ENCODE measurements at places on chromosomes 6 and 20. TPM values are rescaled to one million over a fixed set of nuclear protein-coding genes. Genes with fewer than 3 reads are reported as not detected.

GRCh38 chr6:168213121-168213524 lies 106.5 kb downstream of the DACT2 start:
- no peak for DNase-seq

GRCh38 chr6:139777202-139777970 lies 402.9 kb upstream of the CITED2 start:
- no peak for DNase-seq

GRCh38 chr20:32386091-32386490 lies 28.0 kb downstream of the ASXL1 start:
- no peak for DNase-seq

DNA sequence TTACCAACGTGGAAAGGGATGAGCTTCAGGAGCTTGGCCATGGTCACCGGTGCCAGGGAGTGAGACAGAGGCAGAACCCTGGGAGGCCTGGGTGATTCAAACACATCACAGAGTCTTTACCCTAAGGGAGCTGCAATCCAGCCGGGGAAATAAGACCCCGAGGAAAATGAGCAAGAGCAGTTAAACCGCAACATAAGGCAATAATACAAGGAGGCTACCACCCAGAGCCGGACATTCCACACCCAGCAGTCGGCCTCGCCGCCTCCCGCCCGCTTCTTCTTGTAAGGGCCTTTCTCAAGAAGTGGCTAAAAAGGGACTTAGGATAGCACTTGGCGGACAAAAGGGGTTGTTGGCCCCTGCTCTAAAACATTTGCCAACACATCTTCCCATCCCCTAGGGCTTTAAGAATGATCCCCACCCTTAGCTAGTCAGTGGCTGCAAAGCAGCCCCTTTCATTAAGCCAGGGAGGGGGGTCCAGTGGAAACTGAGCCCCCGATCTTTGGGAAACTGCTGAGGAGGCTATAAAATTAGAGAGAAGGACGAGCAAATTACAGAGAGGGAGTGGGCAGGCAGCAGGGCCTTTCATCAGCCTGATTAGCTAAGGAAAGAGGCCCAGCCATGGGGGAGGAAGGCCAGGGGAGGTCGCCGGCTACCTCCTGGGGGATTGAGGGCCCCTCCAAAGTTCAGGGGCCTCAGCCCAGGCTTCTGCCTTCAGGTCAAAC lies 34.3 kb downstream of the SNX5 start:
- DNase-seq = no peak

DNA sequence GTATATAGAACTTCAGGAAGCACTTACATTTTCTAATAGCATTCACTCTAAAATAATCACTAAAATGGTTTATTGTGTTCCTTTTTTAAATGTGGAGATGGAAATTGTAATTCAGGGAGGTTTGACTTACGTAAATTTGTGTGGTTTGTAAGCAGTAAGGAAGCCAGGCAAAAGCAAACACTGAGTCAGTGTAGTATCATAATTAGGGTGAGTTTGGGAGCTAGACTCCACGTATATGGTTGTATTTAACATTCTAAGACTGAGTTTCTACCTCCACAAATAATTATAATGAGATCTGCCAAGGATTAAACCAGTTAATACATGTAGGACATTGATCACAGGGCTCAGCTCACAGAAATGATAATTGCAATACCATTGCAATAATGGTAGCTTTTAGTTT lies 425.5 kb downstream of the CBLN4 start:
- no peak for DNase-seq

DNA sequence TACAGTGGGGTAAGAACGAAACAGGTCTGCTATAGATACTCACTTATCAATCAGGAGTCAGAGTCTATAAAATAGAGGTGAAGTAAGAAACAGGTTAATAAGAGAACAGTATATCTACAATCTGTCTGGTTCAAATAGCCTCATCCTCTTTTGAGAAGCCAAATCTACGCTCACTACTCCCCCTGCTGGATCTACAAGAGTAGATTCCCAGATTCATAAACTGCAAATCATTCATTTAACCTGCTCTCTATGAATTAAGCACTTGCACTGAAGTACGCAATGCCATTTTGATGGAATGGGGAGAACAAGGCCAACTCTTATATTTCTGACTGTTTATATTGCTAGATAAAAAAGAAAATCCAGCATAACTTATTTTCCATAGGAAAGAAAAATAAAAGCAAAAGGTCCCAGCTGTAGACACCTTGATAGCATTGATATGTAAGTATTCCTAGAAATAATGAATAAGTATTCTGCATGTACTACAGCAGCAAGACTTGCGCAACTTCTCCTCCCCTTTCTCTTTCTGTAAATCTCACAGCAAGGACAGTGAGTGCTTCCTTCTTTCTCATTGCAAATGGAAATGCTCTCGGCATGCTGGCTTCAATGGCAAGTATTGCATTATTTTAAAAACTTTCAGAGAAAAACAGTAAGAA lies 92.3 kb downstream of the RFX6 start:
- peak; percentile 39 for DNase-seq

DNA sequence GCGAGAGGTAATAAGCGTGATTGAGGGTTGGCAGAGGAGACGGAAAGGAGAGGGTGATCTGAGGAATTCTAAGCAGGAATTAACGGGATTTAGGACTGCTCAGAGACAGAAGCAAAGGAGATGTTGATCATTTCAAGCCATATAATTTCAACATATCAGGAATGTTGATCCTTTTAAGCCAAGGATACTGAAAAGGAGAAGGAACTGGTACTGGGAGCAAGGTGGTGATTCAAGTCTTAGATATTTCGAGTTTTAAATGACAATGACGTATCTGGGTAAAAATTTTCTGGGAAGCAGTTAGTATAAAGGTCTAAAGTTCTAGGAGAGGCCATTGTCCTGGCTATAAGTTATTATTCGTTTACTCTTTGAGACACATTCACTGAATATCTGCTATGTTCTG lies 91.3 kb upstream of the OGFRL1 start:
- DNase-seq = no peak

DNA sequence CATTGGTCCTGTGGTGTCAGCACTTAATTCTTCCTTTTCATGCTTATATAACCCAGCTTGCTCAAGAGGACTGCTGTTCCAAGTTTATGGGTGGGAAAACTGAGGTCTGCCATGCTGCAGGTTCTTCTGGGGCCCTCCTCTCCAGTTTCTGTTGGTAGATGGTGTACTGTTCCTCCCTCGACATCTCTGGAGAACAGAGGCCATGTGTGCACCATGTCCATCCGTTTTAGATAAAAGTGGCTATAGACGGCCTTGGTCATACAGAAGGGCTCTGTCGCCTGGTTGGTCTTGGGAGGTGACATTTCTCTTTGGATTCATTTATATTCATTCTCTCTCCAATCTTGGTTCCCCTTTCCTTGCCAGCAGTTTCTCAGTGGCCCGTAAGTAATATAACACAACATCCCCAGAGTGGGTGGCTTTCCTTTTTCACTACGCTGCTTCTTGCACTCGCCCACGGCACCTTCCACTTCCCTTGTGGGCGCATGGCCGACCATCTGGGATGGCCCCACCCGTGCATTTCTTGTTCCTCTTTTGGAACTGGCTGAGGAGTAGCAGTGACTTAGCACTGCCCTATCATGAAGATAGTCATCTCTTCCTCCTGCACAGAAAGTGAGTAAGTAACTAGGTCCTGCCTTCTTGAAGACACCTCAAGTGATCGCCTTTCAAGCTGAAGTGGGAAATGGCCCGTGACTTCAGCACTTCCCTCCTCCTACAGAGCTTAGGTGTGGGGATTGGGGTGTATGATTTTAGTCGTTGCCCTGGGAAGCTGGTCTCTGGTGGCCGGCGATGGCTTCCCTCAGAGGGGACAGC lies 94.2 kb downstream of the RREB1 start:
- no peak for DNase-seq

DNA sequence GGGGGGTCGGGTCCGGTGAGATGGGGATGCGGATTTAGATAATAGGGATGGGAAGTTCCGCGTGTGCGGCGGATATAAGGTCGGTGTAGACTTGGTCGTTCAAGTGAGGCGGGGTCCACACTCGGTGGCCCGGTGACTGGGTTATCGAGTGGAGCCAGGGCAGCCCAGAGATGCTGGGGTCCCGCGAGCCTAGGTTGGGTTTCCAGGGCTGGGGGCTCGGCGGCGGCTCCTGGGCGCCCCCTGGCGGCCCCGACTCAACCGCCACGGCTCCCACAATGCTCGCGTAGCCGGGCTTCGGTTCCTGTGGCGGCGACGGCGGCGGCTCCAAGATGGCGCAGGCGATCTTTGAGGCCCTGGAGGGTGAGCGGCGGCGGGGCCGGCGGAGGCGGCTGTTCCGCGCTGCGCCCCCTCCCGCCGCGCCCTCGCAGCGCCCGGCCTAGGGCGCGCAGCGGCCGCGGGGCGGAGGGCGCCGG lies at the start of gene ZNF341:
Gene ZNF341 (plus strand): TSS at position 304 of the 473 bp plus-strand sequence. CDS start 26 bp downstream, at position 330.
- DNase-seq = peak; percentile 92

GRCh38 chr20:7993703-7994102 lies 25.9 kb downstream of the TMX4 start:
- DNase-seq = no peak

GRCh38 chr6:113092795-113093194 lies 745.7 kb downstream of the RFPL4B start:
- no peak for DNase-seq

- peak; percentile 72 for DNase-seq
Measured at GRCh38 chr6:89375427-89376267, 23.1 kb upstream of the UBE2J1 start.

WFDC2 gene
- 205 TPM for polyA plus RNA-seq

TRIM31 gene
- polyA plus RNA-seq = not detected

LGSN gene
- 0.66 TPM for polyA plus RNA-seq

AKAP12 gene
- polyA plus RNA-seq = 150 TPM

All from renal pelvis (tissue), 12 donors.